A549 treated with RU486 at 1 μM for 4 hours (cell line): ENCODE measurements at places on chromosomes 7 and 10. TPM values are rescaled to one million over a fixed set of nuclear protein-coding genes. Genes with fewer than 3 reads are reported as not detected.

SEMA3C gene
- 53.3 to 66.0 TPM (median 58.4 TPM) in 5 replicates for total RNA-seq

PILRB gene
- total RNA-seq, result 17.3 to 30.3 TPM (median 27.1 TPM) in 5 replicates

NUP205 gene
- total RNA-seq, result 44.1 to 51.5 TPM (median 49.8 TPM) in 5 replicates

SPDYE1 gene
- not detected in 5 replicates for total RNA-seq

WEE2 gene
- total RNA-seq, result not detected in 5 replicates

ADD3 gene
- total RNA-seq, result 4.6 to 6.2 TPM (median 5.6 TPM) in 5 replicates

RHEB gene
- 99.7 to 183 TPM (median 159 TPM) in 5 replicates for total RNA-seq

CHRM2 gene
- total RNA-seq, result not detected in 5 replicates

FAM13C gene
- total RNA-seq, result 0.15 to 0.27 TPM in 2 of 5 replicates, not detected in the others

PKD2L1 gene
- total RNA-seq, result 0.07 TPM in 1 of 5 replicates, not detected in the others

CEP55 gene
- 47.3 to 72.8 TPM (median 66.7 TPM) in 5 replicates for total RNA-seq

NKX1-2 gene
- total RNA-seq, result 0.03 to 0.05 TPM in 2 of 5 replicates, not detected in the others

RSPH10B2 gene
- 0.15 to 0.16 TPM in 2 of 5 replicates, not detected in the others for total RNA-seq

CHAT gene
- not detected in 5 replicates for total RNA-seq

EVX1 gene
- total RNA-seq, result 0.07 to 0.32 TPM (median 0.23 TPM) in 3 of 5 replicates, not detected in the others

CRHR2 gene
- total RNA-seq, result 0.05 TPM in 1 of 5 replicates, not detected in the others

ANKRD30A gene
- 0.29 to 1.1 TPM (median 0.88 TPM) in 5 replicates for total RNA-seq

PAX4 gene
- total RNA-seq, result not detected in 5 replicates

ALDH18A1 gene
- total RNA-seq, result 48.8 to 54.9 TPM (median 49.3 TPM) in 5 replicates

KCND2 gene
- not detected in 5 replicates for total RNA-seq

BLNK gene
- total RNA-seq, result not detected in 5 replicates

ESYT2 gene
- total RNA-seq, result 51.6 to 66.5 TPM (median 64.5 TPM) in 5 replicates

PAPOLB gene
- not detected in 5 replicates for total RNA-seq

ZNF727 gene
- not detected in 5 replicates for total RNA-seq

HACD1 gene
- total RNA-seq, result 40.3 to 62.4 TPM (median 57.9 TPM) in 5 replicates

AGMO gene
- 0.64 to 1.2 TPM (median 0.87 TPM) in 5 replicates for total RNA-seq

SHTN1 gene
- total RNA-seq, result 19.5 to 29.2 TPM (median 26.1 TPM) in 5 replicates

COX19 gene
- total RNA-seq, result 5.6 to 6.0 TPM (median 5.8 TPM) in 5 replicates

CLDN4 gene
- total RNA-seq, result 4.2 to 7.1 TPM (median 5.1 TPM) in 5 replicates

PDK4 gene
- total RNA-seq, result 10.6 to 23.7 TPM (median 22.0 TPM) in 5 replicates

SFTPA1 gene
- not detected in 5 replicates for total RNA-seq

TACC2 gene
- 84.9 to 100 TPM (median 91.6 TPM) in 5 replicates for total RNA-seq

EGFR gene
- total RNA-seq, result 73.4 to 128 TPM (median 117 TPM) in 5 replicates

MYPN gene
- total RNA-seq, result 2.3 to 3.3 TPM (median 2.5 TPM) in 5 replicates

CALHM3 gene
- 0.35 to 0.53 TPM (median 0.41 TPM) in 5 replicates for total RNA-seq

NUTM2E gene
- total RNA-seq, result 0.30 to 0.59 TPM (median 0.47 TPM) in 5 replicates

BEND7 gene
- total RNA-seq, result 10.1 to 12.4 TPM (median 11.9 TPM) in 5 replicates

NACAD gene
- total RNA-seq, result 0.12 to 0.48 TPM (median 0.29 TPM) in 5 replicates

GSTO2 gene
- 1.7 to 3.7 TPM (median 2.1 TPM) in 5 replicates for total RNA-seq
